A549 (cell line): ENCODE measurements at places on chromosomes 7 and 10. TPM values are rescaled to one million over a fixed set of nuclear protein-coding genes. Genes with fewer than 3 reads are reported as not detected.

- no peak for DNase-seq
Observed at GRCh38 chr7:66216687-66217086, 11.6 kb downstream of the TPST1 start.

The CHST15 gene
- polyA plus RNA-seq: 5.1 to 5.8 TPM (median 5.6 TPM) in 3 replicates

DNA sequence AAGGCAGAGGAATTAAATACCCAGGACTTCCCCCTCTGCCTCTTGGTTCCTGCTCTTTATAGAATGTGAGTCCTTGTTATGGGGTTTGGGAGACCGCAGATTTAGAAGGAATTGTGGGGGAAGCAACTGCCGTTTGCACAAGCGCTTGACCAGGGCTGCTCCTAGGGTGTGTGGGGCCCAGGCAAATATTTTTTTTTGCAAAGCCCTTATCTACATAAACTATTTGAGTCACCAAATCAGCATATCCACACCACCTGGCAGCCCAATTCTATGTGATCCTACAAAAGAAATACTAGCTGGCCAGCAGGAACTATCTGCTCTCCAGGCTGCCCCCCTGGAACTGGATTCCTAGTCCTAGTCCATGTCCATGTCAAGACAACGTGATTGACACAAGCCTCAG lies 33.4 kb upstream of the YAE1 start:
- no peak for DNase-seq

The NUTM2E gene
- polyA plus RNA-seq: 0.22 to 0.37 TPM (median 0.29 TPM) in 3 replicates

- no peak for DNase-seq
Observed at GRCh38 chr10:118723466-118723865, 31.3 kb downstream of the CACUL1 start.

- DNase-seq: no peak
Observed at GRCh38 chr7:30549931-30550493, 44.7 kb upstream of the GARS1 start.

GRCh38 chr10:75175046-75175445 lies 35.5 kb upstream of the VDAC2 start:
- no peak for DNase-seq

The C10orf105 gene
- not detected in 3 replicates for polyA plus RNA-seq

GRCh38 chr10:70296406-70296899 lies 12.6 kb upstream of the NPFFR1 start:
- peak; percentile 45 for DNase-seq
